Uterus (tissue), 4 donors: ENCODE measurements at places on chromosomes 4 and X. TPM values are rescaled to one million over a fixed set of nuclear protein-coding genes. Genes with fewer than 3 reads are reported as not detected.

The HELT gene
- not detected for total RNA-seq

The PSAPL1 gene
- not detected for total RNA-seq

The ASMT gene
- total RNA-seq: 2.6 TPM

The MAML3 gene
- 50.5 TPM for total RNA-seq

The RHOXF1 gene
- total RNA-seq: not detected

The NLGN3 gene
- 14.4 TPM for total RNA-seq

DNA sequence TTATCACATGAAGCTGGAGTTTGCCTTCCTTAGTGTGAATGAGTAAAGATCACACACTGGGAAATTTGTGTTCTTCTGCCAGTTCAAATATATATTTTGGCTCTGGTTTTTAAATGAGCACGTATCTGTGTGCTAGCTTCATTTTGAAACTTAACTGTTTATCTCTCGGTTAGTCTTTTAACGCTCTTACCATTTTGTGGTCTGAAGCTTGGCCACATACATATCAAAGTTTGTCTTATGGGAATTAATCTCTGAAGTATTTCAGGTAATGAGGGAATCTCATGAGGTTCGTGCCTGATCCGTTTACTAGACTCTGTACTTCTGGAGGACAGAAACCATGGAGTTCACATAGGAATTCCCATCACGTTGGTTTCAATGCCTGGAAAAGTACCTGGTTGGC is 13.8 kb downstream of the ATP10D start:
- no peak overlapping the region for H3K4me3 ChIP-seq
- no peak for DNase-seq
- H3K27ac ChIP-seq: no peak overlapping the region
- no peaks in the 10 kb centered on the region for H3K27me3 ChIP-seq
- peaks cover 5% of the 10 kb centered on the region for H3K4me1 ChIP-seq
- no peaks in the 10 kb centered on the region for H3K36me3 ChIP-seq

DNA sequence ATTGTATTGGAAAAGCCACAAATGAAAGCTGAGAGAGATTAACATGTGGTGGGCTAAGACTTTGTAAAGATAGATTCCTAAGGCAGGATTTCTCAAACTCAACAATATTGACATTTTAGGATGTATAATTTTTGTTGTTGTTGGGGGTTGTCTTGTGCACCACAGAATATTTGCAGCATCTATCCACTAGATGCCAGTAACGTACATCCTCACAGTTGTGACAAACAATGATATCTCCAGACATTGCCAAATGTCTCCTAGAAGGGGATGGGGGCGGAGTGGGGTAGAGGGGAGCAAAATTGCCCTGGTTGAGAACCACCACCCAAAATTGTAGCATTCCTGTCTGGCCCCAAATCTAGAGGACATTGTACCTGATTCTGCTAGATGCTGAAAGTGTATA is 14.7 kb upstream of the CBR4 start:
- H3K4me3 ChIP-seq: no peak overlapping the region
- DNase-seq: no peak
- no peaks in the 10 kb centered on the region for H3K36me3 ChIP-seq

DNA sequence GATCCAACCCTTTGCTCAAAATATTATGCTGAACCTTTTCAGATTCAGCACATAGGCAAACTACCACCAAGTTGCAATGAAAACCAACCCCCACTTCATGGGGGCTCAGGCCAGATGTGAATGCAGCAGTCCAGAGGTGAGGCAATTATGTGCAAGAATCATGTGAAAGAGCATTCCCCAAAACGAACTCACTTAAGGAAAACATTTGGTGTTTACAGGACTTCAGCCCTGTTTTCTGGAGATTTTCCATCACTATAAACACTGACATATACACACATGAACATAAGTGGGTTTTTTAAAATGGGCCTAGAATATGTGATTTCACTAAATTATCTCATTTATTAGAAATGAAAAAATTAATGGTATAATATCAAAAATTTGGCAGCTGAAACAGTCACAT is 31.5 kb downstream of the BMP3 start:
- no peak overlapping the region for H3K27ac ChIP-seq
- H3K27me3 ChIP-seq: no peaks in the 10 kb centered on the region
- no peaks in the 10 kb centered on the region for H3K4me1 ChIP-seq
- no peak overlapping the region for H3K4me3 ChIP-seq

DNA sequence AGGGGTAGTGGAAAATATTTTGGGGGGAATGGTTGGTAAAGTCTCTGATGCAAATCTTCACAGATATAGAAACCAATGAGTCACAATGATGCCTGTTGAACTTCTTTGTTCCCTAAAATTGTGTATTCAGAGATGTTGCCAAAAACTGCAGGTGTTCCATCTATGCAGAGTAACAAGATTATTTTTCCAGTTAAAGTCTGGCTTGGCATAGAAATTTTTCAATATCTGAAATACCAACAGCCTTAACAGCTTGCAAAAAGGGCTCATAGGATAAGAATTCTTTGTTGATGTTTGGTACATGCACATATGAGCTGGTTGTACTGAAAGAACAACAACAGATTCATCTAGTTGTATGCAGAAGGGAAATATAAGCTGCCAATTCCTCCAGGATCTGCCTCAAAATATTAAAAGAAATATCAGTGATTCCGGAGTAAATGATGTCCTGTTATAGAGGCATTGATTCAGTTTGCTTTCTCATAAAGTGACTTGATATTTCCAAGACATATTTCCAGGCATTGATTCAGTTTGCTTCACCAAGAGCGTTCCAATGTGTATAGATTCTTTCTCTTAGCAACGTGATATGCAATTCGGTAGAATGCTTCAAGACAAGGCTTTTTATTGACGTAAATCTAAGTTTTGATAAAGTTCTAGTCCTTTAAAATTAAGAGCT is 564.4 kb downstream of the TMA16 start:
- H3K4me1 ChIP-seq: no peaks in the 10 kb centered on the region
- no peak overlapping the region for H3K4me3 ChIP-seq
- H3K36me3 ChIP-seq: no peaks in the 10 kb centered on the region
- no peak overlapping the region for H3K27ac ChIP-seq
- no peaks in the 10 kb centered on the region for H3K27me3 ChIP-seq
- DNase-seq: no peak

GRCh38 chr4:10671366-10671765 is 13.2 kb downstream of the CLNK start:
- H3K27me3 ChIP-seq: no peaks in the 10 kb centered on the region
- no peak overlapping the region for H3K27ac ChIP-seq
- H3K36me3 ChIP-seq: no peaks in the 10 kb centered on the region
- no peak for DNase-seq
- no peaks in the 10 kb centered on the region for H3K4me1 ChIP-seq
- no peak overlapping the region for H3K4me3 ChIP-seq

DNA sequence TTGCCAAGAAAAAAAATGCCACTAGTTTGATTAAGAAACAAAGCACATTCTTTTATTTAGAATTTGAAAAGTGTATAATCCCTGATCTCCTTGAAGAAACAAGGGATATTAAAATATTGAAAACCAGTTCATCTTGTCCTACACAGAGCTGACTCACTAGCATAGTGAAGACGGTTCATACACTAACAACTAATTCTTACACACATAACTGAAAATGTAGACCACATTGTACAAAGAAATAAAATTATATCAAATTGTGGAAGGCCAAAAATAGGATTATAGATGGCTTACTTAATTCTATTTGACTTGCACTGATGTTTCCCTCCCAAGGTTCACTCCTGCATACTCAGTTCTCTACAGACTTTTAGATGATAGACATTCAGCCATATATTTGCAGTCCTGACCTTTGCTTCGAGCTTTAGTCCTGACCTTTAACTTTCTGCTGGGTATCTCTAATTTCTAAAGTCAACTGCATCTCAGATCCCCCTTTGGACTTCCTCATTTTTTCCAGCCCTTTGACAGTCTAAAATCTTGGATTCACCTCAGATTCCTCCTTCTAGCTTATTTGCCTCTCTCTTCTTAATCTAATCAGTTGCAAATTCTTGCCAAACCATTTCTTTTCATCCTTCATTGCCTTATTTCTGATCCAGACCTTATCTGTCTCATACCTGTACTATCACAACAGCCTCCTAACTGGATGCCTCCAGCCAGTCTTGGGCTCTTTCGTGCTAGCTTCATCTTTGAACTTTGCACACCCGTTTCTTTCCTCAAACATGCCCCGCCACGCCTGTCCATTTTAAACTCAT is 4.5 kb upstream of the WWC2 start:
- no peaks in the 10 kb centered on the region for H3K36me3 ChIP-seq
- no peak overlapping the region for H3K27ac ChIP-seq
- H3K4me3 ChIP-seq: no peak overlapping the region
- no peak for DNase-seq
- H3K27me3 ChIP-seq: no peaks in the 10 kb centered on the region

GRCh38 chrX:114532111-114532805 is 51.6 kb upstream of the HTR2C start:
- no peaks in the 10 kb centered on the region for H3K36me3 ChIP-seq
- no peaks in the 10 kb centered on the region for H3K27me3 ChIP-seq

GRCh38 chr4:38946919-38947318 is 79.3 kb downstream of the FAM114A1 start:
- H3K27ac ChIP-seq: no peak overlapping the region
- H3K36me3 ChIP-seq: no peaks in the 10 kb centered on the region
- H3K4me3 ChIP-seq: no peak overlapping the region

DNA sequence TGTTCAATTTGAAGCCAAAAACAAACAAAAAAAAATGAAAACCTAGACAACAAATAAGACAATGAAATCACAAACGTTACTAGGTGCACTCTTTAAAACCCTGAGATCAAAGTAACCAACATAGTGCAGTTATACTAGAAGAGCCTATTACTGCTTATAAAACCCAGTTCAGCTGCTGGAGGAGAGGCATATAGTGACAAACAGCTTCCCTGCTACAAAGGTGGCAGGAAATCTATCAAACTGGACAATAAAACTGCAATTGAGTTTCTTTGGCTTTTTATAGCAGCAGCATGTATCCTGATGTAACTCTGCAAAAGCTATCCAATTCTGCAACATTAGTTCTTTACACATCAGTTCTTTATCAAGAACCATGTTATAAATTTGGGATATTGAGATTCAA is 155.6 kb downstream of the LRBA start:
- no peaks in the 10 kb centered on the region for H3K27me3 ChIP-seq
- no peaks in the 10 kb centered on the region for H3K4me1 ChIP-seq
- H3K27ac ChIP-seq: no peak overlapping the region
- DNase-seq: no peak

- DNase-seq: no peak
- no peak overlapping the region for H3K4me3 ChIP-seq
Measured at GRCh38 chr4:158285429-158286216, 75.3 kb downstream of the TMEM144 start.

DNA sequence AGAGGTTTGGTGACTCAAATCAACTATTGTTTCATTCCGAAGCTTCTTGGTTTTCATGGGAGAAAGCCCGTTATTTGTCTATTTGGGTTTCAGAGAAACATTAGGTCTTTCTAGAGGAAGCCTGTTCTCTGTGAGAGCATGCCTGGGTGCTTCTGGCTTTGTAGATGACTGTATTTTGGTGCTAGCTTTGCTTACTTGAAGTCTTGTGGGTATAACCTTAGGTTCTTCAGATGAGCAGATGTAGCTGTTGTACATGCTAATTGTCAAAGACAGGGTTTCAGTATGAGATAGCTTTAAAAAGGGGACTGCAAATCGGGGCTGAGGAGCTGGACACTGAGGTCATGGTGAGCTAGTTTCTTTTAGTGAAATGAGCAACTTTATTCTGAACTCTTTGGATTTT is 7.9 kb upstream of the STOX2 start:
- H3K4me3 ChIP-seq: no peak overlapping the region
- no peak for DNase-seq
- no peaks in the 10 kb centered on the region for H3K27me3 ChIP-seq
- no peaks in the 10 kb centered on the region for H3K36me3 ChIP-seq
- no peak overlapping the region for H3K27ac ChIP-seq
- H3K4me1 ChIP-seq: no peaks in the 10 kb centered on the region

DNA sequence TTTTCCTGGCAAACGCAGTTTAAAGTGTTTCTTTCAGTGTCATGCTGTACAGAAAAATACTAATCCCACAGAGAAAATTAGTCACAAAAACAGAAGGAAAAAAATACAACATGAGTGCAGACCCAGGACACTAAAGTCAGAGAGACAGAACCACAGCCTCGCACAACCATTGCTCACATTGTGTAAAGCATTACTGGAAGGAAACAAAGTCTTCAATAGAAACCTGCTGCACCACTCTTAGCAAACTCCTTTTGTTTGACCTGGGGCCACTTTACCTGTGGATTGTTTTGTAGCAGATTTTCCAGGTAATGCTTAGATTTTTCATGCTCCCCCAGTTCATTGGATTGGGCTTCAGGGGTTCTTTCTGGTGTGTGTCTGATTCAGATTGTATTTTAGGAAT is 131.8 kb upstream of the TMLHE start:
- H3K4me1 ChIP-seq: no peaks in the 10 kb centered on the region
- no peak overlapping the region for H3K4me3 ChIP-seq
- H3K27ac ChIP-seq: no peak overlapping the region
- DNase-seq: no peak
- no peaks in the 10 kb centered on the region for H3K36me3 ChIP-seq
